ENCODE measurements at places on chromosomes 12 and 14. TPM values are rescaled to one million over a fixed set of nuclear protein-coding genes. Genes with fewer than 3 reads are reported as not detected.

- DNase-seq = no peak
Measured at GRCh38 chr12:132494294-132495164, 4.6 kb downstream of the FBRSL1 start.

DNA sequence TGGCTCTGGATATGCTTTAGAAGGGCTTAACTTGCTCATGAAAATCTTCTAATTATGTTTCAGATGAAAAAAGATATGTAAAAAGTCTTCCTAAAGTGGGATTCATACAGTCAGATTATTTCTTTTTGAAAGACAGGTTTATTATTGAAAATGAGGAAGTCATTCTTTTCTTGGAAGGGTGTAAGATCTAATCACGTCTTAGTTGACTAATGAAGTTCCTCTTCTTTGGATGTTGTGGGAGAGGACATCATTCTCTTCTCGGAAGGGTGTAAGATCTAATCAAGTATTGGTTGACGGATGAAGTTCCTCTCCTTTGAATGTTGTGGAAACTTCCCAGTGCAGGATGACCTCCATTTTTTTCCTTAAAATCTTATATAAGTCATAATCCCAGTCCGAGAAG, 74.9 kb downstream of the ALG10 start:
- no peak for DNase-seq

DNA sequence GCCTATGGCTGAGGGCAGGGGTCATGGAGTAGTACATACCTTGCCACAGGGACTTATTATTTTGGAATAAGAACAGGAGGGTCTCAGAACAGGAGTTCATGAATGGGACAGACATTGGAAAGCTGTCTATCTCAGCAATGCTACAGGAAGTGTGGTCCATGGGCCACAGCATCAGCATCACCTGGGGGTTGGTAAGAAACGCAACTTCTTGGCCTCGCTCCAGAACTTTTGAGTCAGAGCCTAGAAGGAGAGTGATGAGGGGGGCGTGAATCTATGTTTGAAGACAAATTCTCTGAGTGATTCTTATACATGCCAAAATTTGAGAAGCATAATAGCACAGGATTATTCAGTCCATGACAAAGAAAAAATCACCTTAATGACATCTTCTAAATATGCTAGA, 156.6 kb downstream of the RPAP3 start:
- no peak for DNase-seq

- DNase-seq = no peak
Measured at GRCh38 chr12:89153341-89153740, 199.0 kb downstream of the DUSP6 start.

DNA sequence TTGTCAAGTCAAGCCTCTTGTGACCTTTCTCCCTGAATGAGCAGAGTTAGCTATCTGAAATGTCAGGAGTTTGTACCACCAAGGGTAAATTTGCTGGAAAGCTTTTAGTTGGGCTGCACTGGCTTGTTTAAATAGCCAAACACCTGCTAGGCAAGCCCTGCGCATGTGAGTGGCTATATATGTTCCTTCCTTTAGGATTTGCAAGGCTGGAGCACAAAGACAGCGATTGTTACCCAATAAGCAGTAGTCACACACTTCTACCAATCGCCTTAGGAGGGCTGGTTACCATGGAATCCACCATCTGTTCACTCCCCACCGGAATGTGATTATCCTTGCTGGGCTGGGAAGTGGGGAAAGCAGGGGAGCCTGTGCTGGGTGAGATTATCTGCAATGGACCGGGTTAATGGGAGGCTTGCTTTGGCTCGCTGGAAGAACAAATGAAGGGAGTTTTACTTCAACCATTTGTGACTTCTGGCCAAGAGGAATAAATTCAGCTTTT, 102.5 kb downstream of the FGD4 start:
- DNase-seq = no peak

GRCh38 chr12:53063708-53064612, 14.1 kb downstream of the TNS2 start:
- DNase-seq = peak; percentile 20

GRCh38 chr14:33631021-33631420, 319.9 kb downstream of the EGLN3 start:
- DNase-seq = no peak

GRCh38 chr12:75822416-75822815, 209.2 kb downstream of the PHLDA1 start:
- no peak for DNase-seq

- no peak for DNase-seq
Measured at GRCh38 chr12:94458877-94459727, 565 bp downstream of the CEP83 start.

GRCh38 chr12:49279706-49280159, 14.9 kb downstream of the TUBA1C start:
- no peak for DNase-seq

HOXC4 gene
- total RNA-seq = 1.2 TPM

ACOT6 gene
- total RNA-seq = not detected

SIX4 gene
- 0.17 TPM for total RNA-seq

ZNF384 gene
- 88.2 TPM for total RNA-seq

CAPZA3 gene
- not detected for total RNA-seq

RAB2B gene
- 27.5 TPM for total RNA-seq

RDH12 gene
- total RNA-seq = not detected

All from activated naive CD8-positive, alpha-beta T cell treated with anti-CD3 and anti-CD28 coated beads, Interleukin-2, amount 10 ng/mL, durations not matched to agents 7 days and 5 days (primary cell).